ENCODE measurements at places on chromosomes 12 and 14. TPM values are rescaled to one million over a fixed set of nuclear protein-coding genes. Genes with fewer than 3 reads are reported as not detected.

The KRT6C gene
- polyA plus RNA-seq: 0.17 TPM

DNA sequence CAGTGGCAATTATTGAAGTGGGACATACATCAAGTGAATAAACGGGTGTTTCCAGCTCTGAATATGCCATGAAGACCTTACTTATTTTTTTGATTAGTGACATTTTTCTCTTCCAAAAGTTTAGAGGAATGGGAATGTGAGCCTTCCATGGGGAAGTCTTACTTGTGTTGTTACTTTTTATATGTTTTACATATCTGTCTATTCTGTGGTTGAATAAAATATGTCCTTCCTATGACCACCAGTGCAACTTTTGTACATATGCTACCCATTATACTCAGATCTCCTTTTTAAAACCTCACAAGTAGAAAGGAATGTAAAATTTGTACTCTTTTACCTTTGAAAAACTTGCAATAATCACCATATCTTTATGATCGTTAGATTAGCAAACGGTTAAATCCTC, 132.7 kb downstream of the MSRB3 start:
- no peak for DNase-seq

DNA sequence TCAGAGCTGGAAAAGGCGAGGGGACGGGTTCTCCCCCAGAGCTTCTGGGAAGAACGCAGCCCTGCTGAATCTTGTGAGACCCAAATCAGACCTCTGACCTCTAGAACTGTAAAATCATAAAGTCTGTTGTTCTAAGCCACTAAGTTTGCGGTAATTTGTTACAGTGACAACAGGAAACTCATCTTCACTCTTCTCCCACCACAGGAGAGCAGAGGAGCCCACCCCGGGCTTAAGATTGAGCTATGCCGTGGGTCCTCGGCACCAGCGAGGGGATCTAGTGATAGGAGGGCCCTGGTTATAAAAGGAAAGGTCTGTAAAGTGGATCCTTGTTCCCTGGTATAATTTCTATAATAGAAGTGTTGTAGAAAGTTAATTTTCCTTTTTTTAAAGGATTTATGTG, 7.6 kb downstream of the MLXIP start:
- peak; percentile 5 for DNase-seq

GRCh38 chr12:121520586-121521086, 60.2 kb downstream of the KDM2B start:
- no peak for DNase-seq

DNA sequence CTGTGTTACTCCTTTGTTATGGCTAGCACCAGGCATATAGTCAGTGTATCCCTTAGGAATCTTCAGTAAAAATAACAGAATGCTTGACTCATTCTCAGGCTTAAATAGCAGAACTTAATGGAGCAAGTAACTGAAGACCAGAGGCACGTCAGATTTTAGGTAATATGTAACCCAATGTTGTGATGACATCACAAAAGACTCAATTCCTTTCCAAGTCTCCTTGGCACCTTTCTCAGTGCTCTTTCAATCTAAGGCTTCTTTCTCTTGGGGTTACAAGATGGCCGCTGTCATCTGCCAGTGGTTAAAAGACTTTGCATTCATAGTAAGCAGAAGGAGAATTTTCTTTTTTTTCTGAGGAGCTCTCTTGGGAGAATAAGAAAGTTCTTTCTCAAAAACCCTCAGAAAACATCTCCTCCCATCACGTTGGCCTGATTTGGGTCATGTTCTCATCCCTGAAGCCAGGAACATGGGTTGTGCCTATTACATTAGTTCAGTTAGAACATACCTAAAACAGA, 33.4 kb upstream of the DCN start:
- DNase-seq: no peak

GRCh38 chr12:80272387-80272915, 171.6 kb upstream of the PTPRQ start:
- no peak for DNase-seq

The BEST3 gene
- 0.64 TPM for polyA plus RNA-seq

DNA sequence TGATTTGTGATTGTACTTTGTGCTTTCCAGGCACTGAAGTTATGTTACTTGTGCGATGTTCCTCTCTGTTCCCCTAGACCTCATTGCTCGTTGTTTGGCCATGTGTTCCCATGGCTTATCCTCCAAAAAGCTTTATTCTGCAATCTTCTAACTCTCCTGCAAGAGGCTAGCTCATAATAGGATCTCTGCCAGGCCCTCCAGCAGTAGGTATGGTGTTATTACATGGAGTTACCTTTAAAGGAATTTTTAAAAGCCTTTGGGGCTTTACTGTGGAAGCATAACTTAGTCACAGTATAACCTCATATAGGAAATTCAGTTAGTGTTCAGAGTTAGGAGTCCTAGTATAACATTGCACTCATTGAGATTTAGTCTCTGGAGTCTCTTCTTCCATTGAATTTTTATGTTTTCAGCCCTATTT, 292.3 kb downstream of the RAD51B start:
- no peak for DNase-seq

The RERGL gene
- polyA plus RNA-seq: 2.7 TPM

DNA sequence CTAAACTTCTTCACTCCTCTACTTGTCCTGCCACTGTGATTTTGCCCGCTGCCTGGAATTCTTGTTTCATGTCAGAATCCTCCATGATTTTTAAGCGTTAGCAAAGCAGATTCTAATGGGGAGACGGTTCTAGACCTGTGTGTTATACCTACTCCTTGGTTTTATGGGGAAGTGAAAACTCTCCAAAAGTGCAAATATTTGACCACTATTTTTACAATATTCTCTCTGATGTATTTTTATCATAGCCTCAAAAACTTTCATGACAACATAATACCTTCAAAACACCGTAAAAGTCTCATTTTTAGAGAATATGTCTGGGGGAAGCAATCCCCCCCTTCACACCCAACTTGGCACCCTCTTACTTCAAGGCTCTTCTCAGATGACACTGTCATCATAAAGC, 12.9 kb upstream of the KRAS start:
- no peak for DNase-seq

DNA sequence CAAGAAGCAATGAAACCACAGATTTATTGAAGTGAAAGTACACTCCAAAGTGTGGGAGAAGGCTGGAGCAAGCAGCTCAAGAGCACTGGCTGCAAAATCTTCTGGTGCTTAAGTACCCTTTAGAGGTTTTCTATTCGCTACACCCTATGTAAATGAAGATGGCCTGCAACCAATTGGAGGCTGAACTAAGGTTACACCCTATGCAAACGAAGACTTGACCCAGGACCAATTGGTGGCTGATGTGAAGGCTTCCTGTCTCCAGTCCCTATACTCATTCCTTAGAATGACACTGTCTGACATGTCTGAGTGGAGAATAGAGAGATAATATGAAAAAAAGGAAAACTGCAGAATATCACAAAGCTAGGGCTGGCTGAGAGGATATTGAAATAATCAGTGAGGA, 57.2 kb downstream of the ALG10B start:
- no peak for DNase-seq

- DNase-seq: no peak
Measured at GRCh38 chr14:34733245-34733644, 18.9 kb upstream of the CFL2 start.

- no peak for DNase-seq
Measured at GRCh38 chr12:9347328-9348127, 139.3 kb upstream of the PZP start.

The CLEC12A gene
- 0.51 TPM for polyA plus RNA-seq

The KRT71 gene
- polyA plus RNA-seq: not detected

The SERPINA3 gene
- polyA plus RNA-seq: 10.6 TPM

- DNase-seq: peak; percentile 20
Measured at GRCh38 chr14:59126714-59127436, 61.6 kb upstream of the DAAM1 start.

DNA sequence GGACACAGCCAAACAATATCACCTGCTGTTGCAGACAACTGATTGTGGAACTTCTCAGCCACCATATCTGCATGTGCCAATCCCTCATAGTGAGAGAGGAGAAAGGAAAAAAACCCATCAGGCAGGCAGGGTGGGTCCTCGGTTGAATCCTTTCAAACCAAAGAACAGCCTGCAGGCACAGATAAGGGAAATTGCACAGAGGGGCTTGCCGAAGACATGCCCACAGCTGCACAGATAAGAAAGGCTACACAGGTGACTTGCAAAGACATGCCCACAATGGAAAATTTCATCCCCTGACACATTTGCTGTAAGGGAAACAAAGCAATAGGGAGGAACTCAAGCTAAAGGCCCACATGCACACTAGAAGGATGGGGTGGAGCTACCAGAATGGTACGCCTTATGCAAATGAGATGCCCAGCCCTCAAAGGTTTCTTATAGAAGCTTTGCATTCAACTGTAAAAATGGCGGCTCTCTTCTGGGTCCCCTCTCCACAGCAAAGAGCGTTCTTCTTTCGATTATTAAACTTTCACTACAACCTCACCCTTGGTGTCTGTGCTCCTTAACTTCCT, 170.0 kb upstream of the TMPO start:
- no peak for DNase-seq

- peak; percentile 99 for DNase-seq
Measured at GRCh38 chr12:68686595-68687521, at the start of gene NUP107. TSS of gene NUP107 (plus strand) at chr12:68686978. CDS start at chr12:68687066, 88 bp downstream.

DNA sequence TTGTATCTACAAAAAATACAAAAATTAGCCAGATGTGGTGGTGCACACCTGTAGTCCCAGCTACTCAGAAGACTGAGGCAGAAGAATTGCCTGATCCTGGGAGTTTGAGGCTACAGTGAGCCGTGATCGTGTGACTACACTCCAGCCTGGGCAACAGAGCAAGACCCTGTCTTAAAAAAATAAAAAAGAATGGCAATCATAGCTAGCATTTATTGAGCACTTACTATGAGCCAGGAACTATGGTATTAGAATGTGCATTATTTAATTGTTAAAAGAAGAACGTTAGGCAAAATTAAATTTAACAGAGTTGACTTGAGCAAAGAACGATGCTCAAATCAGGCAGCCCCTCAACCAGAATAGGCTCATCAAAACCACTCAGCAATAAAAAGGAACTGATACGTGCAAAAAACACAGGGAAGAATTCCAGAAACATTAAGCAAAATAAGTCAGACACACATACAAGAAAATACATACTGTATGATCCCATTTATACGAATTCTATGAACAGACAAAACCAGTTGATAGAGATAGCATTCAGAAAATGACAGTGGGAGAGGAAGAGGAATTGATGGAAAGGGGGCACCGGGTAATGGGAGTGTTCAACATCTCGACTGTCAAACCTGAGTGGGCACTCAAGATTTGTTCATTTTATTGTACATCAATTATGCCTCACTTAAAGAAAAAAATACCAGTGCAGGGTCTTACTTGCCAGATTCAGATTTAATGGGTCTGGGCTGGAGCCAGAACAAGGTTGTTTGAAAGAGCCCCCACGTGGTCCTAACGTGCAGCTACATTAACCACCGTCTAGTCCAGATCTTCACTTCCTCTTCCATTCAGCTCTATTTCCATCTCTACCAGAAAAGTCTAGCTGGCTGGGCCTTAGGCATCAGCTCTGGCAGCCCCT, 8.0 kb downstream of the SCNN1A start:
- no peak for DNase-seq

DNA sequence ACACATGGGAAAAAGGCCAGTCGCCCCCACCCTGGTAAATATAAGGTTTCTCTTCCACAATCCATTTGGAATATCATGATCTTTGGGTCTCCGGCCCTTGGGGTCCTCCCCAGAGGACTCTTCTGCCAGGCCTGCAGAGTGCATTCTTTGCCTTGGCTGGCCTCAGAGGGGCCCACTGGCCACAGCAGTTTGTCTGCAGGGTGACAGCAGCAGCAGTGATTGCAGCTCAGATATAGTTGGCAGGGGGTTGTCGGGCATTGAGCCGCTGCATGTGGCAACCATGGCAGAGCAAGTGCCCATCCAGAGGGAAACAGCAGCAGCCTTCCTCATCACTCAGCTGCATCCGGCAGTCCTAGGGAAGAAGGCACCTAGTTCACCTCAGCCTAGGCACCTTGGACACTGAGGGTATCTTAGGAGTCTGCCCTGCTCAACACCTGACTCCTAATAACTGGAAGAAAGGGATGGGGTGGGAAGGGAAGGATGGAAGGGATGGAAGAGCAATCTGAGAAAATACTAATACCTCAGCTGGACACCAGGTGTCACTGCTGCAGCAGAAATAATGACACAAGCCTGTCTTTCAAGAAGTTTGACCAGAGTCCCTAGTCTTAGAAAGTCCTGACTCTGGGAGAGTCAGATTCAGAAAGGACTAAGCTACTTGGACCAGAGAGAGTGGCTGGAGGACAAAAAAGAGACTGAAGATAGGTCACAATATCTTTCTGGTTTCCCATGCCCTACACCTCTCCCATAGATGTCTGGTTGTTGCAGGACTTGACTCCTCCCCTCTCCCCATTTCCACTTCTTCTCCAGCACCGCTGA, 8.9 kb downstream of the AJUBA start:
- peak; percentile 49 for DNase-seq

DNA sequence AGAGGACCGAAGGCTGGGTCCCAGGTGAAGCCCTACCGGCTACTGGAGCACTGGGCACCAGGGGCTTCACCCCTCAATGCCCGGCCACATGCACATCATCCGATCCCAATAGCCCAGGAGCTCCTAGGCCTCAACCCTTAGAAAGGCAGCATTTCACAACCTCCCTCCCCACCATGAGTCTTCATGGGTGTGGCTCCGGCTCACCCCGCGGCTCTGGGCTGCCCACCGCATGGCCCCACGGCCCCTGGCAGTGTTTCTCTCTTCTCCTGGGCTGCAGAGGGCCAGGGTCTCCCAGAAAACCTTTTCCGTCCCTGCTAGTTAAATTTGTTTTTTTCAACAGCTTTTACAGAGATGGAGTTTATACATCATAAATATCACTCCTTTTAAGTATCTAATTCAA, 28.6 kb upstream of the DLK1 start:
- no peak for DNase-seq

The ANKS1B gene
- 4.0 TPM for polyA plus RNA-seq

DNA sequence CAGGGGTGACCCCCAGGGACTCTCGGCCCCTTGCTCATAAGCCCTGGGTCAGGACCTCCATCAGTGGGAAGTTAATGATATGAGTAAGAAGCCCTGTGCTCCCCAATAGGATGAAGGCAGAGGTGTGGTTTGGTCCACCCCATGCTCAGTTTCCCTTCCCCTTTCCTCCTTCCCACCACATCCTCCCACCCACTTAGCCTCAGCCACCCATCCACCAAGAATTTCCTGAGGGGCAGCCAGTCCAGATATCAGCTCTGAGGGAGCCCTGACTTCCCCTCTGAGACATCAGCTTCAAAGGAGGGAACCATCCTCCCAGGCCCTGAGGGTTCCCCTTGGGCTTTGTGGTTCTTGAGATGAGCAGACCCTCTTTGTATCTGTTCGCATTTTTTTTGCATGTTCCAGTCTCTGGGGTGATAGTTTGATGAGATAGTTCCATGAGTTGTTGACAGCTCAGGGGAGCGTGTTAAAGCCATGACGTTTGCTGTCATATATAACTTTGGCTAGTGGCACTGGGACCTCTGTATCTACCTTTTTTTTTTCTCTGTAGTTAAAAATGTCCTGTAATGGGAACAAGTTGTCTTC, 71.2 kb downstream of the LGMN start:
- no peak for DNase-seq

DNA sequence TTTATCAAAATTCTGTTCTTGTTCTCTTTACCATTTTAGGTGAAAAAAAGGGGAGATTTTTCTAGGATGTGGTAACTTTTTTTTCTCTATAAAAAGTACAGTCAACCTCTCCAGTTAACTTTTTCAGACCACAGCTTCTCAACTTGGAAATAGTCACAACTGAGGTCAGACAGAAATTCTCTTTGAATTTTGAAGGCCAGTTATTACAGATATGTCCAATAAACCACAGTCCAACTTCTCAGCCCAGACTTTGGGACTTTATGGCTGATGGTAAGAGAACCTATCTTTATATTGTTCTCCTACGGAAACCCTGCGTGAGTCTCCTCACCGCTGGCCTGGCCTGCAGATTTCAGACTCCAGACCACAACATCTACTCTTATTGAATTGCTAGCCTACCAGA, 176.7 kb downstream of the DACT1 start:
- no peak for DNase-seq

Data from adrenal gland (tissue), 19 donors.